Kidney (tissue), 22 donors: ENCODE measurements at places on chromosomes 4 and X. TPM values are rescaled to one million over a fixed set of nuclear protein-coding genes. Genes with fewer than 3 reads are reported as not detected.

KLF8 gene
- 6.1 TPM for polyA plus RNA-seq

DNA sequence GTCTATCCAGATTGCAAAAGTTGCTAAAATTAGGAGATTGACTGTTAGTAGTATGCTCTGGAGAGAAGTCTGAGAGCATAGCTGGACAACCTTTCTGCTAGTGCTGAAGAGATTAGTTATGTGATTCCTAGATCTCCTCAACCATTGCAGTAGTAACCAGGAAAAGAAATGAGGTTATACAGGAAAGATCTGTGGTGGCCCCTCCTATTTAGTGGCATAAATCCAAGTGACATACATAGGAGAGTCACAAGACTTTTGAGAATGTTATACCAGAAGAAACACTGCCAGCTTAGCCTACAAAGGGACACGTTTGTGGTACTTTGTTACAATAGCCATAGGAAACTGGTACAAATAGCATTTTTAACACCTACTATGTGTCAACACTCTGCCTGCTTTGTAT, 105.2 kb downstream of the ATP10D start:
- no peak for DNase-seq

DNA sequence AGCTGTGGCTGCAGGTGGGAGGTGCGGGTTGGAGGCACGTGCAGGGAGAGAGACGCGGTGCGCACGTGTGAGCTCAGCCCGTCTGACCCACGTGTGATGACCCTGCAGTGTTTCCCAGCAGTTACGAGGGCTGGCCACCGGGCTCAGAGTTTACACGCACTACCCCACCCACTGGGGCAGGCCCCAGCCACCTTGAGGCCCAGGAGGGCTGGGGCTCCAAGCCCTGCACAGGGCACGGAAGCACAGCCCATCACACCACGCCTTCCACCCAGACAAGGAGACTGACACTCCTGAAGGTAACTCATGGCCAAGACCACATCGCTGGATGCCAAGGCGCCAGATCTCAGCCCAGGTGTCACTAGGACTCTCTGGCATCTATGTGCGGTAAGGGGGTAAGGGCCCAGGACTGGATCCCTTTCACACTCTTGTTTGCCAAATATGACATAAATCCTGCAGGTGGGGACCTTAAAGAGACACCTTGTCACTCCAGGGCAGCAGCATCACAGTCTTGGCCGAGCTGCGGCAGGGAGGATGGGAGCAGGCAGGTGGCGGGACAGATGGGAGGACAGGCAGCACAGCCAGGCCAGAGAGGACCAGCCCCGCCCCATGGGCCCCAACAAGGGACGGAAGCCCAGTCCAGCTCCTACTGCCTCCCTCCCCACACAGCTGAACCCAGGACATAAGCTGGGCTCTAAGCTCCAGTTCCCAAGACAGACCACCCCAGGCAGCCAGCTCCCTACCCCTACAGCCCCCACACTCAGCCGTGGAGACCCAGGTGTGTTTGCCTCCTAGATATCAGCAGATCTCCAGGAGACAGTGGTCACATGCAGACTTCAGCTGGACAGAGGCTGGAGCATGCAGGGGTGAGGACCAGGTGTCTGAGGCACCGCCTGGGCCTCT, 56.8 kb downstream of the ZFYVE28 start:
- DNase-seq, result no peak

DNA sequence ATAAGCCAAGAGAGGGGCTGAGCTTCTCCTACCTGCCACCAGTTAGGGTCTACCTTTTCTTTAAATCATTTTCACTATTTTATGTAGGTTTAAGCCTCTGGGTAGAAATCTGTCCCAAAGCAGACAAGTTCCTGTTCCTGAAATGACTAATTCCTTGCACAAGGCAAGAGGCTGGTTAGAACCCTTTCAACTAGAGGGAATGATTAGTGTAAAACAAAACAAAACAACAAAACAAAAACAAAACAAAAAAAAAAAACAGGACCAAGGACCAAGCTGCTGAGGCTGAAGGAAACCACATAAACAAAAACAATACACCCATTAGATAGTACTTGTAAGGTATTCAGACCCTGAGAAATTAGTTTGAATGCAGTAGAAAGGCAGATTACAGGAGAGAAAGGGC, 62.7 kb downstream of the MAML3 start:
- no peak for DNase-seq

GRCh38 chr4:8761167-8761823, 110.3 kb downstream of the HMX1 start:
- peak; percentile 25 for DNase-seq

SUPT20HL2 gene
- polyA plus RNA-seq, result not detected

TENM3 gene
- 0.58 TPM for polyA plus RNA-seq

- DNase-seq, result no peak
Observed at GRCh38 chrX:112695494-112695893, 15.8 kb upstream of the LHFPL1 start.

DNA sequence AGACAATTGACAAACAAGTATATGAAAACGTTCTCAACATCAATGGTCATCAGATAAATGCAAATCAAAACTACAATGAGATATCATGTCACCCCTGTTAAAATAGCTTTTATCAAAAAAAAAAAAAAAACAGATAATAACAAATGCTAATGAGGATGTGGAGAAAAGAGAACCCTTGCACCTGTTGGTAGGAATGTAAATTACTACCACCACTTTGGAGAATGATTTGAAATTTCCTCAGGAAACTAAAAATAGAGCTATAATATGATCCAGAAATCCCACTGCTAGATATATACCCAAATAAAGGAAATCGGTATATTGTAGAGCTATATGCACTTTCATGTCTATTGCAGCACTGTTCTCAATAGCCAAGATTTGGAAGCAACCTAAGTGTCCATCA, 470.6 kb upstream of the FSTL5 start:
- no peak for DNase-seq

DSPP gene
- polyA plus RNA-seq, result not detected

GRCh38 chr4:163681208-163681821, 186.8 kb downstream of the TMA16 start:
- DNase-seq, result peak; percentile 4

- DNase-seq, result no peak
Observed at GRCh38 chr4:114310296-114310925, 288.2 kb upstream of the UGT8 start.

DNA sequence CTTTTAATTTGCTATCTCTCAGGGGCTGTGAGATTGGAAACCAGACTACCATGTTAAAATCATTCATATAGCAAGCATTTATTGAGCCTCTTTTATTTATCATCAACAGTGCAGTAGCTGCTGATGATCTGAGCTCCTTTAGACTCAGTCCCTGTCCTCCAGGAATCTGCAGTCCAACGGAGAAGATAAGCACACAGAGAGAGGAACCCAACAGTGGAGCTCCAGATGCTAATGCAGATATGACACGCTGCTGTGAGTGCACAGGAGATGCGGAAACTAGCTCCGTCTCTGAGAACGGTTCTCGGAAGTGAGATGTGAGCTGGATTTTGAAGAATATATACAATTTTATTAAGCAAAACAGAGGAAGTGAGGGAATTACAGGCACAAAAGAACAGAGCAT, 35.4 kb downstream of the DCHS2 start:
- no peak for DNase-seq

GRCh38 chrX:33589316-33589715, 378.0 kb upstream of the DMD start:
- DNase-seq, result no peak

GRCh38 chr4:10092481-10093270, 23.9 kb downstream of the WDR1 start:
- DNase-seq, result no peak

DNA sequence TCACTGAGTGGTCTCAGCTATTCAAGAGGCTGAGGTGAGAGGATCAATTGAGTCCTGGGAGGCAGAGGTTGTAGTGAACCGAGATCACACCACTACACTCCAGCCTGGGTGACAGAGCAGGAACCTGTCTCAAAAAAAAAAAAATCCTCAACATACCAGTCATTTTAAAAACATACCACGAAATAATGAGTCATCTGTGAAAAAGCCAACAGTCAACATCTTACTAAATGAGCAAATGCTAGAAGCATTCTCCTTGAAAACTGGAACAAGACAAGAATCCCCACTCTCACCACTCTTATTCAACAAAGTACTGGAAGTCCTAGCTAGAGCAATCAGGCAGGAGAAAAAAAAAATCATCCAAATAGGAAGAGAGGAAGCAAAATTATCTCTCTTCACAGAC, 104.0 kb upstream of the ARHGEF9 start:
- no peak for DNase-seq

PAGE2 gene
- not detected for polyA plus RNA-seq

PSAPL1 gene
- not detected for polyA plus RNA-seq

SPRY1 gene
- 18.3 TPM for polyA plus RNA-seq

FGF13 gene
- polyA plus RNA-seq, result 9.2 TPM

- DNase-seq, result no peak
Observed at GRCh38 chrX:109252789-109253188, 229.1 kb downstream of the GUCY2F start.

DNA sequence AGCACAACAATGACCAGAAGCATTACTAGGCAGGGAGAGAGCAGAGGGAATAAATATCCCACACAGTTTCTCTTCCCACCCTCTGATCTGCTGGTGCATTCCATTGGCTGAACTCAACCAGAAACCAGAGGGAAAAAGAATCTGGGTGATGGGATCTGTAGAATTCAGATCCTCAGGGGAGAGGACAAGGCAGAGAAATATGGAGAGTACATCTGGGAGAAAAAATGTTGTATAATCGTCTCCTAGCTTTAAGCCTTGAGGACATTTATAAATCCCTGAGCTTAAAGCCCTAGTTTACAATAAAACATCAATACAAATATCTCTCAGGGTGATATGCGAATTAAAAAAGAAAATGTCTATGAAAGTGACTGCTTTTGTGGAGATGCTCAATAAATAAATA, 368.1 kb upstream of the MAD2L1 start:
- DNase-seq, result no peak

DCAF8L1 gene
- polyA plus RNA-seq, result not detected

GRCh38 chr4:161948026-161948770, 215.6 kb downstream of the FSTL5 start:
- no peak for DNase-seq

- peak; percentile 21 for DNase-seq
Observed at GRCh38 chr4:142091085-142091513, 454.7 kb downstream of the IL15 start.

DNA sequence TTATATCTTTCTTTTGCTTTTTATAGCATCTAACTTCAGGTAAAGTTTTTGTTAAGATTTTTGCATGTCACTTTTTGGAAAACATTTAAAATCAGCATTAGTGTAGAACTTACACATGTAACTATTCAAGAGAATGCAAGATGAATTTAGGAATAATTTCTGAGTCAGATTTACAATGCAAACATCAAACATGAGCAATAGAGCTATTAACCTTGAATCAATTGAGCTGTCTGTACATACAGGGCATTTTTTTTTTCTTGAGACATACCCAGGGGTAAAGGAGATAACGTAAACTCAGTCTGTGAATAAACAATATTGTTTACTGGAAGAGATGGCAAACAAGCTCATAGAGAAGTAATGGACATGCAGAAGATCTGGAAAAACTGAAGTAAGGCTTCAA, 311.5 kb downstream of the IL1RAPL2 start:
- DNase-seq, result no peak

DNA sequence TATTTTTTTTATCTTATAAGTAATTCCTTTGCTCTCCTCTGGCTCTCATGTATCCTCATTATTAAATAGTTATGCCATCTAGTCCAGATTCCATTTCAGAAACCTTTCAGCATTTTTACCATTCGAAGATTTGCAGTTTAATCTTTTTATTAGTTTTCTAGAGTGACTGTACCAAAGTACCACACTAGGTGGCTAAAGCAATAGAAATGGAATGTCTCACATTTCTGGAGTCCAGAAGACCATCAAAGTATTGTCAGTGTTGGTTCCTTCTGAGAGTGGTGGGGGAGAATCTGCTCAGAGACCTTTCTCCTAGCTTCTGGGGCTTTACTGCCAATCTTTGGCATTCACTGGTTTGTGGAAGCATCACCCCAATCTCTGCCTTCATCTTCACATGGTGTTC, 3.7 kb upstream of the PNMA3 start:
- no peak for DNase-seq

DNA sequence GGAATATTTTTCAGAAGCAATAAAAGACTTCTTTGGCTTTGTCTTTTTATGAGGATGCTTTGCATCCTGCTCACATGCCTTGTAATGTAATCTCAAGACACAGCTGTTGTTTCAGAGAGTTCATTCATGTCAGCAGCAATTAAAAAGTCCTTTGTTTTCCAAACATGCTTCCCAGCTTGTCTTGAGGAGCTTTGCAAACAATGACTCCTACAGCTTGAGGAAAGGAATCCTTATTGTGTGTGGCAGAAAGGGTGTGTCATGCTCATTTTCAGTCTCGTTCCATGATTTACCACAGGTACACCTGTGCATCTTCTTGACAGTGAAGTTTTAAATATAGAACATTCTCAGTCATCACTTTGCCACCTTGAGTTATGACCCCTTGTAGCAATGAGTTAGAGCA, 139.2 kb upstream of the AADAT start:
- peak; percentile 64 for DNase-seq

- no peak for DNase-seq
Observed at GRCh38 chr4:38456096-38456495, 207.9 kb upstream of the KLF3 start.

GRCh38 chr4:156347412-156348075, 393.9 kb upstream of the CTSO start:
- no peak for DNase-seq

CCSER1 gene
- 4.2 TPM for polyA plus RNA-seq

BEX2 gene
- polyA plus RNA-seq, result 130 TPM

CT45A10 gene
- not detected for polyA plus RNA-seq
